Stimulated activated CD8-positive, alpha-beta memory T cell treated with anti-CD3 and anti-CD28 coated beads, Interleukin-2, amount 100 ng/mL, for 1 hour (primary cell): ENCODE measurements at places on chromosomes 6 and 20.

GRCh38 chr6:139336488-139336887, 38.0 kb downstream of the CITED2 start:
- no peak for DNase-seq

- DNase-seq: no peak
Measured at GRCh38 chr6:138031850-138032249, 75.4 kb downstream of the PERP start.

DNA sequence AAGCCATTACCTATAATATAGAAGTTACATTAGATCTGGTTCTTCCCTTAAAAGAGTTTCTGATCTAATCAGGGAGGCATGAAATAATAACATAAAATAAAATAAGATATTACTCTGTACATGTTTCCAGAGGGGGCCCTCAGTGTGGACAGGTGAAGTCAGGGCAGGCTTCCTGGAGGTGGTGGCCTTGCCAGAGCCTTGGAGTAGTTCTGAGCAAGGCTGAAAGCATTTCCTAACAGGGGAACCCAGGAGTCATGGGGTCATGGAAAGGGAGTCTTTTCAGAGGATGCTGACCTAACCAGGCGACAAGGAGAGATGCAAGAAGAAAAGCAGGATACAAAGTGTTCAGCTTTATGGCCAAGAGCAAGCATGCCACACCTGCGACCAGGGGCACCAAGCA, 471.3 kb upstream of the AGPAT4 start:
- DNase-seq: no peak

DNA sequence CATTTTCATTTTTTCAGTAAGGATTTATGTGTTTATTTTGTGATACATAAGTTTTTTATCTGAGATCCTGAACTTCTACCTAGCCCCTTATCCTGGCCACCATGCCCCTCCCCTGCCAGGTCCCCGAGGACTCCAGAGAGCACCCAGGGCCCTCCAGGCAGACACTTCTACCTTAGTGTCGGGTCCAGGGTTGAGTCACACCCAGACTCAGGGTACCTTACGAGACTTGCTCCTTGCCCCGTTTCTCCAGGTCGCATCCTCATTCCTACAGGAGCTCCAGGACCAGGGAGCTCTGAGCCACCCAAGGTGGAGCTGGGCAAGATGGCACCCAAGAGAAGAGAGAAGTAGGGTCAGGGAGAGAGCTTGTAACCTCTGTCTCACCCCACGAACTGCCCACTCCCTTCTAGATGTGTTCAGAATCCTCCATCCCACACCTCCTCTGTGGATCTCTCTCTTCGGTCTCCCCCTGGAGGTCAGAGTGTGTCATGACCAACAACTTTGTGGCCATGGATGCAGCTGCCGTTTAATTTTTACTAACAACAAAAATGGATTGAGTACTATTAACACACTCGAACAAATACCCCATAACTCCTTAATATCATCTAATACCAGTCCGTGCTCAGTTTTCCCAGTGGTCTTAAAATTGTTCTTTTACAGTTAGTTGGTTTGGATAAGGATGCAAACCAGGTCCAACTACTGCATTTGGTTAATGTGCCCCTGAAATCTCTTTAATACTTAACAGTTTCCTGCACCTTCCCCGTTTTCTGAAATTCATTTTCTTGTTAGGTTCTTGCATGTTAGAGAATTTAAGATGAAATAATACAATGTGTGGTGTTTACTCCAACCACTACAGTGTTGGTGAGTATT, 130.6 kb upstream of the INSM1 start:
- no peak for DNase-seq

DNA sequence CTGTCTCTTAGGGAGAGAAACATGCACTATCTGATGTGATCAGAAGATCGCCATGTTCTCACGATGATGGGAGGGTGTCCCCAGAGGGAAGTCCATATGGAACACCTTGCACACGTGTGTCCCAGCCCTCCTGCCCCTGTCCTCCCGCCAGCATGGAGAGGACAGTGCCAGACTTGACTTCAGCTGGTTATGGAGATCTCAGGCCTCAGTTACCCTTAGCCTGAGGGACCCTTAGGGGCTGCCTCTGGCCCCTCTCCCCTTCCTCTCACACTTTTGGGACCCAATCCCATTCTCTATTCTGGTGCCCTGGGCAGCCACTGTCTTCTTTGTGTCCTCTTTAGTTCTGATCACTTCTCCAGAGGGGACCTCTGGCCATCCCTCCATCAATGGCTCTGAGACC, 1.6 kb downstream of the TREML4 start:
- no peak for DNase-seq

- DNase-seq: no peak
Measured at GRCh38 chr6:43061861-43062260, 2.4 kb downstream of the KLC4 start.

GRCh38 chr6:163937071-163937470, 522.6 kb downstream of the QKI start:
- DNase-seq: no peak

DNA sequence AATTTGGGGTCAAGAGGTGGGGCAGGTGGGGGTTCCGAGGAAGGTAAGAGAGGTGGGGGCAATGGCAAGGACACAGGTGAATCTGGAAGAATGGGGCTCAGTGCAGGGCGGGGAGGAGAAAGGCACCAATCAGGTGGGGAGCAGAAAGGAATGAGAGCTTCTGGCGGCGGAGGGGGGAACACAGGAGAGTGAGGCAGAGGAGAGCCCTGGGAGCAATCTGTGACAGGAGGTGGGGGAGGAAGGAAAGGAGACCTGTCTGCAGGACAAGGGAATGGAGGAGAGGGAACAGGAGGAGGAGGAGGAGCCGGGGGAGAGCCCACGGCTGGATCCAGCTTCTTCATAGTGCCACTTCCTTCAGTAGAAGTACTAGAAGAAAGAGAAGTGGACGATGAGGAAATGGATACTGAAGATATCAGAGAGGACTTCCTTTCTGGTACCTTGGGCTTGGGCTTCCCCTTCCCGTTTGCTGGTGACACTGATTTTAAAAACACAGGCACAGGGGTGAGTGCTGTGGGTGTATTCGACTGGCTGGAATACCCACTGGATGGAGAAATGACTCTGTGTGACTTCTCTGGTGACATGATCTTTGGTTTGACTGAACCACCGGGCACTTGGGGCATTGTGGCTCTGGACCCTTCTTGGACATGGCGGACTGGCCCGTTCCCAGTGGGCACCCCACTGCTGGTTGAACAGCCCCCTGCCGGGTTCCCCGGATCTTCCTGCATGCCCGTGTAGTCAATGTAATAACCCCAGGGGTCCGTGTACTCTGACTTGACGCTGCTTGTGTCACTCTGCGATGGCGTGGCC, 27.4 kb downstream of the HEBP2 start:
- no peak for DNase-seq
